ENCODE measurements at places on chromosomes 12 and 14. TPM values are rescaled to one million over a fixed set of nuclear protein-coding genes. Genes with fewer than 3 reads are reported as not detected.

DNA sequence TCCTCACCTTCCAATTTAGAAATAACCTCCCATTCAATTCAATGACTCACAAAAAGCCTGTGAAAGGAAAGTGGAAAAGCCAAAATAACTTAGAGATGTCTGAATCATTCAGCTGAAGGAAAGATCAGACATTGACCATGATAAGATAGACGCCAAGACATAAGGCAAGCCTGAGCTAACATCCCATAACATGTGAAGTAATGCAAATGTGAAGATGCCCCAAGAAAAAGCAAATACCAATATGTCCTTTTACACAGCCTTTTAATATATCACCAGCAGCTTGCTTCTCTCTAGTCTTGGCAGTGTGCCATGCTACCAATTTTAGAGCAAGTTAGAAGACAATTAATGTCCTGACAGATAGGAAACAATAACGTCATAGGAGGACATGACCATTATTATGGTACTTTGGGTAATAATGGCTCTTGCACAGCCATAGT lies 2.4 kb upstream of the NUMB start:
- DNase-seq: no peak

DNA sequence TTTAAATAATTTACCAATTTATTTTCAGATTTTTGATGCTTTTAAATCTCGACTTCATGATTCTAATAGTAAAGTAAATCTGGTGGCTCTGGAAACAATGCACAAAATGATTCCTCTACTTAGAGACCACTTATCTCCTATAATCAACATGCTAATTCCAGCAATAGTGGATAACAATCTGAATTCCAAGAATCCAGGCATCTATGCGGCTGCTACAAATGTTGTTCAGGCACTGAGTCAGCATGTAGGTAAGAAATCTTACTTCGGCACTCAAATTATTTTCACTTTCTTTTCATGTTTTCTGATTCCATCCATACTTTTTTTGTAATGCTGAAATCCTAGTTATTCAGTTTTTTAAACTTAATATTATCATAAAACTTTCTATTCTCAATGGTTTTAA lies 15.5 kb upstream of the PRPF39 start:
- no peak for DNase-seq

The IL31 gene
- not detected for total RNA-seq

The TAMALIN gene
- total RNA-seq: 16.5 TPM

The KRT78 gene
- total RNA-seq: not detected

- DNase-seq: no peak
Measured at GRCh38 chr12:2841056-2841650, 6.3 kb upstream of the NRIP2 start.

- DNase-seq: no peak
Measured at GRCh38 chr12:56574210-56574609, 52.6 kb downstream of the RBMS2 start.

GRCh38 chr14:80770114-80770908 lies 171.2 kb downstream of the CEP128 start:
- DNase-seq: no peak

DNA sequence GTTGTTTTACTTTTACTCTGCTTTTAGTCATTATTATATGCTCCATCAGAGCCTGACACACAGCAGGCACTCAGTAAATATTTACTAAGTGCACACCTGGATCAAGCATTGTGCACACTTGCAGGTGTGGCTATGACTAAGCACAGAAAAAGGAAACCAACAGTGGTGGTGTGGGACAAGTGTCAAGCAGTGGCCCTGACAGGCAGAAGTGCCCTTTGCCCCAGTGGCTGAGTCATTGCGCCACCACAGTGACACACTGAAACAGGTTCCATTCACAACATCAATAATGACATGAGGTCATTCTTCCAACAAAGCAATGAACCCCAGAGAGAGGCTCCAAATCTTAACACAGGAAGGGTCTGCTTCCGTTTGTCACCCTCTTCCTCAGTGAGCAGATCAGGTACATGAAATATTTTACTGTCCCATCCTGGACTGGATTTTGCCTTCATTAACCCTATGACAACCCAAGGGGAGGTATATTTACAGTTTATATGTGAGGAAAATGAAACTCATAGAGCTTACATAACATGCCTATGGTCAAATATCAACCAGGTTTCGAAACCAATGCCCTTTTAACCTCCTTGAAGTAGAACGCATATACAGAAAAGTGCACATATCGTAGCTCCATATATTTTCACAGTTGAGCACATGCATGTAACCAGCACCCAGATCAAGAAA lies 82.6 kb upstream of the GTF2A1 start:
- no peak for DNase-seq

DNA sequence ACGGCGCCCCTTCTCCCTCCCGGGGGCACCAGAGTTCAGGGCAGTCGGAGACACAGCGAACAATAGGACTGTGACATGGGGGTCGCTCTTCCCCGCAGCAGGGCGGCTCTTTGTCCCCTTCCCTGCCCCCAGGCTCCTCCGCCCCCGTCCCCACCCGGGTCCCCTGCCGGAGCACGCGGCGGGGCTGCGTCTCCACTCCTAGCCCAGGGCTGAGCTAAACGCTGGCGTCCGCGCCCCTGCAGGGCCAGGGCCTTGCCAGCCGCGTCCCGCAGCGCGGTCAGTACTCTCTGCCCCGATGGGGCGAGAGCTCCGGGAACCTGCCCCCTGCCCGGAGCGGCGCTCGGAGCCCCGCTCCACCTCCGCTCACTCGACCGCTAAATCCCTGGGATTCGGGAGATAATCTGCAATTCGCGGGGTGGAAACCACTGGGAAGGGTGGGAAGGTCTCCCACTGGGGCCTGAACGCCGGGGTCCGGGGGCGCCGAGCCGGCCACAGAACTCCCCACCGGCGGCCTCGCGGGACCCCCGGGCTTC lies 825 bp upstream of the CCDC85C start:
- DNase-seq: no peak

DNA sequence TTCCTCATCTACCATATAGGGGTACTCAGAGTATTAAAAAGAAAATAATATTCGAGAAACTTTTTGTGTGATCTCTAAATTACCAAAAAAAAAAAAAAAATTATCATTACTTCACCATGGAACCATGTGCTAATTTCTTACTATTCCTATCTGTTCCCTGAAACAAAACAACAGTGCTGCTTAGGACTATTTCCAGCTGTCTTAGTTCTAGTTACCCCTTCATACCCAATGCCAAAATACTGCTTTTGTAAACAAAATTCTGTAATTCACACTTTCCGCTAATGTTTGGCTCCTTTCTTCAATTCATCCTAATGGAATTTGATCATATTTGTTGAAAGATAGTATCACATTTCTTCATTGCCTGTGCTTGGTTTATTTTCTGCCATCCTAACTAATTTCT lies 470.2 kb downstream of the BTG1 start:
- no peak for DNase-seq

DNA sequence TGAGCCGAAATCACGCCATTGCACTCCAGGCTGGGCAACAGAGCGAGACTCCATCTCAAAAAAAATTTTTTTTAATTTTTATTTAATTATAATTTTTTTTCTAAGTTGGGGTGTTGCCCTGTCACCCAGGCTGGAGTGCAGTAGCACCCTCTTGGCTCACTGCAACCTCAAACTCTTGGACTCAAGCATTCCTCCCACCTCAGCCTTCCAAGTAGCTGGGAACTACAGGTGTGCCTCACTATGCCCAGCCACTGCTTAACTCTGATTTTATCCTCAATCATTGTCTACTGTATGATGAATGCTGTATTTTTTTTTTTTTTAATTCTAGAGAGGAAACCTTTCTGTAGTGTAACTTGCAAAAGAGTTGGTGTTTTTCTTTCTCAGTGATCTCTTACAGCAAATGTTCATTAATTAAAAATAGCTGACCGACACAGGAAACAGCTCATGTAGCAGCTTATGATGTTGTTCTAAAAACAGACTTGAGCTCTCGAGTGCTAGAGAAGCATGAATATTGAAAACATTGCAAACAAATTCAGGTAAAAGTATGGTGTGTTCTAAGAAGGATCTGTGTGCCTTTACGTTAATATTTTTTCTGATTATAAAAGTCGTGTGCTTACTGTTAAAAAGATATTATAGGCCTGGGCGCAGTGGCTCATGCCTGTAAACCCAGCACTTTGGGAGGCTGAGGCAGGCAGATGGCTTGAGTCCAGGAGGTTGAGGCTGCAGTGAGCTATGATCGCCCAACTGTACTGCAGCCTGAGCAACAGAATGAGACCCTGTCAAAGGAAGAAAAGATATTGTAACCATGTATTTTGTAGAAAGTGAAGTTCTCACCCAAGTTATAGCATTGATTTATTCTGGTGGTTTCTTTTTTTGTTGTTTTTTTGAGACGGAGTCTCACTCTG lies 68.9 kb downstream of the FGD4 start:
- DNase-seq: no peak

DNA sequence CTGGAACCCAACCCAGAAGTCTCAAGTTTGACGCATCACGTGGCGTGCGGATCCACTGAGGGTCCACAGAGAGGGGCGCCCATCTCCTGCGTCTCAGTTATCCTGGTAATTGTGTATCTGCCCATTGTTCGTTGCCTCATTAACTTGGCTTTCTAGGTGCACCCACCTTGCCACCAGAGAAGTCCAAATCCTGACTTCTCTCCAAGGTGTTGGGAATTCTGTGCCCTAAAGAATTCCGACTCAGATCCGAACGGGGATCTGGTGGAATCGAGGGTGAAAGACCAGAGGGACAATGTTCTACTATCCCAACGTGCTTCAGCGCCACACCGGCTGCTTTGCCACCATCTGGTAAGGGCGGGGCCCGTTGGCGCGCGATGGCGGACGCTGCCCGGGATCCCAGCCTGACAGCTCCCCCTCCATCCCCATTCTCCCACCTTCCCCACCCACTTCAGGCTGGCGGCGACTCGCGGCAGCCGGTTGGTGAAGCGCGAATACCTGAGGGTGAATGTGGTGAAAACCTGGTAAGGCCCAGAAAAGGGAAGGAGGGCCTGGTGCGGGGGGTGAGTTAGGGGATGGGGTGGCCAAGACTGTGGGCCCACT lies 481 bp downstream of the REC8 start:
- no peak for DNase-seq

DNA sequence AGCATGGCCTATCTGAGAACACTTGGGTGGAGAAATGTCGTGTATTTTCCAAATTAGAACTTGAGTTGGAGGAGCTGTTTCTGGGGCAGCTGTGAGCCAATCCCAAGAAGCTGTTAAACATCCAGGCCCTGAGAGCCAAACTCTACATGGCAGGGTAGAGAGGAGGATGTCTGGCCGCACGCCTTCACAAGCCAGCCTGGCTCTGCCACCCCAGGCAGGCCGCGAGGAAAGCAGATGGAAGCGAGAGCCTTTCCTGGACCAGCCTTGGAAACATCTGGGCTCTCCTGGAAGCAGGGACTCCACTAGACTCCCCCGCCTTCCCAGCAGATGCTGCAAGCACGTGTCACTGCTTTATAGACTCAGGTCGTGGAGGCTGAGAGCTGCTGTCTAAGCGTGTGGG lies 312.8 kb upstream of the FKBP4 start:
- DNase-seq: no peak

The TBX5 gene
- total RNA-seq: 4.9 TPM

- no peak for DNase-seq
Measured at GRCh38 chr14:97458661-97459579, 661.7 kb downstream of the VRK1 start.

GRCh38 chr14:70655110-70655826 lies 13.6 kb downstream of the TTC9 start:
- no peak for DNase-seq

- DNase-seq: no peak
Measured at GRCh38 chr12:26122061-26122680, 2.7 kb downstream of the BHLHE41 start.

- DNase-seq: no peak
Measured at GRCh38 chr12:4270016-4270830, 3.3 kb upstream of the CCND2 start.

The TPH2 gene
- total RNA-seq: not detected

DNA sequence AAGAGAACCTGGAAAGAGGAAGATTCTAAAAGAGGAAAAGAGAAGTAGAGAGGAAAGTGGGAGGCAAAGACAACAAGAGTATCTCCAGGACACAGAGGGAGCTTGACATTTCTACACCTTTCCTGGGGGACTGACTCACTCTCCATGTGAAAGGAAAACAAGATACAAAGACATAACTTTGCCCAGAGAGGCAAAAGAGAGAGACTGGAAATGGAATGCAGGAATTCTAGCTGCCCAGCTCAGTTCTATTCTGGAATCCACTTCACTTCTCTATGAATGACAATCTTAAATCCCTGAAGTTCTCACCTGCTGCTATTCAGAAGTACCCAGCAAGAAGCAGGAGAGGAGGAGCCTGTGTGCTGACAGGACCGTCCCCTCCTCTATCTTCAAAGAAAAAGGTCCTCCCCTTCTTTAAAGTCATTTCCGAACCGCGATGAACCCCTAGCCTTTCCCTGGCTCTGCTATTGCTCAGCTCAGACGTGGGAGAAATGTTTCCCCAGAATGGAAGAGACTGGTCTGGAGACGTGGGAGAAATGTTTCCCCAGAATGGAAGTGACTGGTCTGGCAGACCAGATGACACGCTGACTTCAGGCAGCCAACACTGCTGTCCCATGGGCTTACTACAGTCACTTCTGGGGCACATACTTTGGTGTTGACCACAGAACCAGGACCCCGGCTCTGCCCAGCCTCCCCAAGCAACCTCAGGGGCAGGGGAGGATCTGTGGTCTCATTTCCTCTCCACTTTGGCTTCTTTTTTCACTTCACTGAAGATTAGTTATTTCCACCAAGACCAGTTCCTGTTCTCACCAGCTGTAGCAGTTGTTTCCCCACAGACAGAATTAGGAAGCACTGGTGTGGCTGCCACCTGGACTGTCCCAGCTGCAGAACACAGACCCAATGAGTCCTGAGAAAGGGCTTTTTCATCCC lies 8.3 kb downstream of the FMNL3 start:
- DNase-seq: no peak

- no peak for DNase-seq
Measured at GRCh38 chr12:14481201-14481600, 86.5 kb downstream of the PLBD1 start.

The SIX1 gene
- 25.0 TPM for total RNA-seq

The LGMN gene
- 155 TPM for total RNA-seq

GRCh38 chr12:127729381-127729780 lies 537.6 kb upstream of the TMEM132C start:
- no peak for DNase-seq

The KRT71 gene
- total RNA-seq: not detected

The GPRC5D gene
- total RNA-seq: not detected

- DNase-seq: no peak
Measured at GRCh38 chr12:114439817-114440216, 33.9 kb upstream of the TBX5 start.

- peak; percentile 23 for DNase-seq
Measured at GRCh38 chr12:21527451-21528180, 1.5 kb downstream of the SPX start.

The USP5 gene
- total RNA-seq: 58.3 TPM
